ENCODE measurements at places on chromosomes 16 and 17. TPM values are rescaled to one million over a fixed set of nuclear protein-coding genes. Genes with fewer than 3 reads are reported as not detected.

- no peak for DNase-seq
These were observed 21.1 kb downstream of the CACNG4 start for GRCh38 chr17:66985338-66986237.

GRCh38 chr17:41404024-41404671, 6.7 kb upstream of the KRT31 start:
- DNase-seq, result no peak

GRCh38 chr16:52436339-52437276, 110.3 kb downstream of the TOX3 start:
- no peak for DNase-seq

The WSCD1 gene
- 35.7 TPM for total RNA-seq

DNA sequence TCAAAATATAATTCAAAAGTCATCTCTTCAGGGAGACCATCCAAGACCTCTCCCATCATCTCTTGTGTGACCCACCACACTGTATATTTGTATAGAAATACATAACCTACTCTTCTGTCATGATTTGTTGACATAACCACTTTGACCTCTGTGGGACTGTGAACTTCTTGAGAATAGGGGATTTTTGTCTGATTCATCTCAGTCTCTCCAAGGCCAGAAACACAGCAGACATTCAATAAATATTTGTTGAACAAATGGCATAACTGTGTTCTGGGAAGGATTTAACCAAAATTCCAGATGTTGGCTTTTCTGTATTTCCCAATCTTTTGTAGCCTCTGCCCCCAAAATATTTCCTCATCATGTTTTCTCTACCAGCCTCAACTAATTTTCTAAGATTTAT, 169.7 kb downstream of the CDH11 start:
- DNase-seq, result no peak

The KRTAP4-6 gene
- total RNA-seq, result not detected

DNA sequence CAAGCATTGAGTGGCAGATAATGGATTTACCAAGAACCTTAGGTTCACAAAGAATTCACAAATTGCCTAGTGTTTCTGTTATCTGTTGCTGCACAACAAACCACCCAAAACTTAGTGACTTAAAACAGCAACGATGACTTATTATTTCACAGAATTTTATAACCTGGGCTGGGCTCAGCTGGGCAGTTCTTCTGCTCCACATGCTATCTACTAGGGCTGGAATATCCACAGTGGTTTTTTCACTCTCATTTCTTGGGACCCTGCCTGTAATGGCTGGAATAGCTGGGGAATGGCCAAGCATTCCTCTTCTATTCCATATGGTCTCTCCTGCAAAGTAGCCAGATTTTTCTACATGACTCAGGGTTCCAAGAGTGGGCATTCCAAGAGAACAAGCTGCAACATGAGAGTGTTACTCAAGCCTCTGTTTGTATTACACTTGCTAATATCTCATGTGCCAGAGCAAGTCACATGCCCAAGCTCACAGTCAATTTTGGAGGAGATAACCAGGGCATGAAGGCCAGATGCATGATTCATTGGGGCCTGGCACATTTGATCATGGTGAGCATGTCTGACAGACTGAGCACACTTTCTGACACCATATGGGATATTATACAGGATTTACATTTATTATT, 4.9 kb upstream of the PSMD7 start:
- DNase-seq, result no peak

GRCh38 chr17:32517982-32518381, 31.2 kb downstream of the CDK5R1 start:
- no peak for DNase-seq

The THUMPD1 gene
- total RNA-seq, result 94.1 TPM

The EFTUD2 gene
- total RNA-seq, result 88.9 TPM

- DNase-seq, result no peak
These were observed 56.1 kb upstream of the ACSF3 start for GRCh38 chr16:89037261-89038152.

- peak; percentile 29 for DNase-seq
These were observed at the start of gene CCL2 for GRCh38 chr17:34254651-34255380. CCL2 (plus strand) TSS chr17:34255285; CDS start chr17:34255350, 65 bp downstream.

The SSTR5 gene
- 0.16 TPM for total RNA-seq

DNA sequence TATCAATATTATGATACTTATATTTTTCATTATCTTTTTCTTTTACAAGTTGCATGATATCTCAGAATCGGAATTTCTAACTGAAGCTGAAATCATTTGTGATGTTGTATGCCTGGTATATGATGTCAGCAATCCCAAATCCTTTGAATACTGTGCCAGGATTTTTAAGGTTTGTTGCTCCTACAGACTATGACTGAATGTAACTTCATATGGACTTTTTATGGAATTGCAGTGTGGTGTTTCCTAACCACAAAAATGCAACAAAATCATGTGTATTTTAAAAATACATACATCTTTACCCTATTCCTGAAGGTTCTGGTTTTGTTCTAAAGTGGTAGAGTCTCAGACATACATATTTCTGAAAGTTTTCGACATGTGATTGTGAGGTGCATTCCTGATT, 58.8 kb upstream of the RHBDL3 start:
- DNase-seq, result no peak

The CNTD1 gene
- 0.47 TPM for total RNA-seq

DNA sequence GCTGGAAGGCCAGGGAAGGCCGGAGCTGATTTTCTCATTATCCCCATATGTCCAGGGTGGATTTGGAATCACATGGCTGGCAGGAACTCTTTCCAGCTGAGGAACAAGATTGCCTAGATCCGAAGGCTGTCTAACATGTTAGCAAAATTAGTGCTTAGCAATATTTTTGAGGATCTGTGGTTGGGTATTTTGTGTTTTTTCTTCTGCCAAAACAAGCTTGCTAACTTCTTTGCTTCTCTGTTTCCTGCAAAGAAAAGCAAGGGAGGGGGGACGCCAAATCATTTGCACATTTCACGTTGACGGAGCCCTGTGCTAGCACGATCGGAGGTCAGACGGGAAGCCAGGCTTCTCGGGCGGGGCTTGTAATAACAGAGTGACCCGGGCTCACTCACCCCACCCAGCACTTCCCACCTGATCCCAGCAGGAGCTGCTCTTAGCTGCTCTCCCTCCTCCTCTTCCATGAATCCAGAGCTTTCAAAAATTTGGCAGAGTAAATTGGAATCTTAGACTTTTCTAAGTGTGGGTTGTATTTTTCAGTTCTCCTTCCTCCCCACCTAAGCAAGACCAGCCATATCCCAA, 33.3 kb upstream of the FOXF1 start:
- DNase-seq, result no peak

The RASD1 gene
- total RNA-seq, result 9.2 TPM

- no peak for DNase-seq
These were observed 2.5 kb upstream of the AKAP10 start for GRCh38 chr17:19979917-19980770.

DNA sequence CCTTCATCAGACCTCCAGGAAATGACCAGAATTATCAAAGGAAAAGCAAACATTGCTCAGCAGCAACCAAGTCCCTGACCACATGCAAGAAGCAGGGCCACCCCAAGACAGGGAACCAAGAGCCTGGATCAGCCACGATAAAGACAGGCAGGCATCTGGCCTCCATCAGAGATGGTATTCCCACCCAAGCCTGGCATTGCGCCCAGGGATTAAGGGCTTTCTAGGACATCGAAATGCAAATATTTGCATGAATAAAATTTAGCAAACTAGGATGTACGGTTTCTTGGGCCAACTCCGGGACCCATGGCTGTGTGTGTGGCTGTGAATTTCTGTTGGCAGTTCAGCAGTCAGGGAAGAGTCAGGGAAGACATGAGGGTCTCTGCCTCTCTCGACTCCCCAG, 241.4 kb upstream of the DYNLRB2 start:
- DNase-seq, result no peak

- DNase-seq, result no peak
These were observed 19.6 kb upstream of the PHF12 start for GRCh38 chr17:28970879-28971278.
